ENCODE measurements at places on chromosomes 2 and 18.

- no peak for DNase-seq
Observed at GRCh38 chr2:65586516-65586915, 154.1 kb upstream of the SPRED2 start.

DNA sequence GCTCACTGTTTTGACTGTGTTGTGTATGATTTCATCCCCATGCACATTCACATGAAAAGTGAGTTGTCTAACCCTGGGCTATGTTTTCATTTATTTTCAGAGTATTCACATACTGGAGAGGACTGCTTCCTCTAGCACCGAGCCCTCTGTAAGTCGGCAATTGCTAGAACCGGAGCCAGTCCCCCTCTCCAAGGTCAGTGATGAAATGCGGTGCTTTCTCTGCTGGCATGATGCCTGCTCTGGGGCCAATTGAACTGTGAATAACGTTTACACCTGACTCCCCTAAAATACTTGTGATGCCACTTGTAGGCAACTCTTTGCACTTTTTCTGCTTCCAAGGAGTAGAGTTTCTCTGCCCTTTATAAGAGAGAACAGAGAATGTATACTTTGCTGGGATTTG is 126.9 kb downstream of the PRKRA start:
- no peak for DNase-seq

DNA sequence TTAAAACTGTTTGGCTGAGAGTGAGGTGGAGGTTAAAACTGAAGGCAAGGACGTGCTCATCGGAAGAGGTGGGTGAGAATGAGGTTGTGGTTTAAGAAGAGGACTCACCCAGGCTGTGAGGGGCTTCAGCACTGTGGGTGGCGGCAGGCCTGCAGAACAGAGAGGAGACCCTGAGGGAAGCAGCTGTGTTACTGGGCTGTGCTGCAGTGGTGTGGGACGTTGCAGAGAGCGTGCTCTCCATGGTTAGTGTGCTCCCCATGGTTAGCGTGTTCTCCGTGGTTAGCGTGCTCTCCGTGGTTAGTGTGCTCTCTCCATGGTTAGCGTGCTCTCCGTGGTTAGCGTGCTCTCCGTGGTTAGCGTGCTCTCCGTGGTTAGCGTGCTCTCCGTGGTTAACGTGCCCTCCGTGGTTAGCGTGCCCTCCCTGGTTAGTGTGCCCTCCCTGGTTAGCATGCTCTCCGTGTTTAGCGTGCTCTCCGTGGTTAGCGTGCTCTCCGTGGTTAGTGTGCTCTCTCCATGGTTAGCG is 68.5 kb upstream of the NFATC1 start:
- DNase-seq = no peak

DNA sequence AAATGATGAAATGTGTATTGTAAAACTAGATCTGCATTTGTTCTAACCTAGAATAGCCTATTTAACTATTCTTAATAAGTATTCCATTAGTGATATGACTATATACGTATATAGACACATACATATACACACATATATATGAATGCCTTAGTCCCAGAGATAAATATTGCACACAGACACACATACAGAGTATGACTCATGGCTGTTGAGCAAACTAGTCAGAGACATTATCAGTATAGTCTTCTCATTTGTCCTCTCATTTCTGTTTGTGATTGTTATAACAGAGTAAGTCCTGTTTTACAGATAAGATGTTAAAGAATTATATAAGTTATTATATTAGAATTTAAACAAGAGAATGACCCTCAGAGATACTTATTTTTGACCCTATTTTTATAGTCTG is 202.5 kb downstream of the CCDC102B start:
- DNase-seq = no peak

DNA sequence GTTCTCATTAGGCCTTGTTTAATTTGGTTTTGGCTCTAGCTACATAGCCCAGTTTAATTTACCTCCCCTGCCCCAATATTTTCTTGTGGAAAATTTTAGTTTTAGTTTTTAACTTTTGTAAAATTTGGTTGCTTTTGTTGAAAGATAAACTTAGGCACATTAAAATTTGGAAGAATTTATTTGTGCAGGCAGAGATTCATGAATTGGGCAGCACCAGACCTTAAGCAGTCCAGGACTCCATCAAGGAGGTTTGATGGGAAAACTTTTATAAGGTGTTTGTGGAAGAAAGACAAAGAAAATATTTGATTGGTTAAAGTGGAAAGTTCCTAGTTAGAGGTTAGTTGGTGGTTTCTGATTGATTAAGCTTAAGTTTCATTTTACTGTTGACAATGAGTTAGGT is 16.4 kb upstream of the PNPT1 start:
- no peak for DNase-seq

- DNase-seq = no peak
Observed at GRCh38 chr2:75820693-75821092, 110.0 kb upstream of the GCFC2 start.

- no peak for DNase-seq
Observed at GRCh38 chr2:156341452-156342253, 9.1 kb upstream of the NR4A2 start.

DNA sequence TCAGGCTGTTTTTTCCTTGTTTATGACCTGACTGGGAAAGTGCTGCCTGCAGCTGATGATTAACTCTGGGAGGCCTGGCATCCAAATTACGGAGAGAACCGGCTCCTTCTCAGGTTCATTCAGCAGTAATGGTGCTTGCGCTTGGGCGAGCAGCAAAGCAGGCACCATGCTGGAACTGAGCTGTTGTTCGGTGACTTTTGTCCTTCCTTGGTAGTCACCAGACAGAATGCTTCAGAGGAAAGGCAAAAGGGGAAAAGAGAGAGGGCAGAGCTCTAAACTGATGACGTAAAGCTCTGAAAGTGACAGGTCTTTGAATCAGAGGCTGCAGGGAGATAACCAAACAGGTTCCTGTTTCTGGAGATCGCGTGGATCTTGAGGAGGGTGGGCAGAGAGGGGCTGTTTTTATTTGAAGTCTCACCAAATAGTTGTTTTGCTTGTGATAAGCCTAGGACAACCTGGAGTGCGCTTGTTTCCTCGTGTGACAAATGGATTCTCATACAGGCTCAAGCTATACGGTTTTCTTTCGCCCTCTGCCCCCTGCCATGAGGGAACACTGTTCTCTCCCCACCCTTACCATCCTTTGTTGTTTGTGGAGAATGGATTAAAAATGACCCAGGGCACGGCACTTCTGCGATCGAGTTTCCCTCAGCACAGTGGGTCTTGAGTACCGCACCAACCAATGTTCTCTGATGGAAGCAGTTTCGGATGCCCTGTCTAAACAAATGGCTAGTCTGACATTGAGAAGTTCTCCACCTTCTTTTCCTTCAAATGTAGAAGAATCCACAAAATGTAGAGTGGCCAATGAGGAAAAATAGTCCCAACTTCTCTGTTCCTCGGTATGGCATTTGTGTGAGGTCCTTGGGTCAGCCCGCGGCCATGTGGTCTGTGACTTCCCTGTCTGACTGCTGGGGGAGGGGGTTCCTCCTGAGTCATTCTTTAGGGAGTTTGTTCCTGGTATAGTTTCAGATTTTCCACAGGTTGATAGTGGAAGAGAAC is 1.3 kb downstream of the RASGRP3 start:
- DNase-seq = no peak

- no peak for DNase-seq
Observed at GRCh38 chr2:101698014-101698843, 722 bp downstream of the MAP4K4 start.

Measured in chondrocyte (in vitro differentiated cells).